Posterior cingulate gyrus (tissue), 11 donors: ENCODE measurements at places on chromosomes 4 and X.

GRCh38 chr4:72984351-72984750 lies 85.2 kb downstream of the COX18 start:
- no peak for DNase-seq

- no peak for DNase-seq
Observed at GRCh38 chrX:36414056-36414455, 494.5 kb downstream of the CFAP47 start.

- peak; percentile 61 for DNase-seq
Observed at GRCh38 chr4:3807822-3808496, 41.8 kb downstream of the ADRA2C start.

DNA sequence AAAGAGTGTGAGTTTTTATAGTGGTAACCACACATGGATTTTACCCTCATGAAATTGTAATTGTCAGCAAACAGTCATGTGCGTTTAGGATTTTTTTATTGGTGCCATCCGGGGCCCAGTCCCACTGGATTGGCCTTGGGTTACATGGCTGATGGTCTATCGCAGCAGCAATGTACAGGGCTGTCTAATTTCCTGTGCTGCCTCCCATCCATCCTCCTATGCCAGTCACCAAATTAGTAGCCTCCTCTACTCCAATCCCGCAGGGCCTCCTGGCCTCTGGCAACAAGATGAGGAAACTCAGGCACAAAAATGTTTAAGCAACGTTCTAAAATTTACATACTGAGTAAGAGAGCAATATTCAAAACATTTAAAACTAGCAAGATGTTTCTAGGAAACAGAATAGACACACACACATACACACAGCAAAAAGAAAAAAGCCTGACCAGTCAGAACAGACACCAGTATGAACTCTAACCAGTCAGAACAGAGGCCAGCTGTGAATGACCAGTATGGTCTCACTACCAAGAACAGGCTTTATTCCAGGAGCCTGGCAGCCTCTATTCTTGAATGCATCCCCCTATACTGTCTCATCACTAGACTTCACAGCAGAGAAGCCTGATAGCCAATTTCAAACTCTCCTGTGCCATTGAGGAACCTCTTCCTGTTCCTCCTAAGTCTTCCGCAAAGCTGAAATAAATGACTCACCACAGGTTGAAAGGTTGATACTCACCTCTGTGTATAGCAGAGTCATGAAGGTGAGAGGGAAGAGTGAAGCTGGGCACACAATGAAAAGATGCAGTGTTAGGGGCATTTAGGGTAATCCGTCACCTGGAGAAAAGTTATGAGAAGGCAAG lies 42.6 kb downstream of the CHRNA9 start:
- DNase-seq: no peak

GRCh38 chr4:11587797-11588196 lies 159.1 kb upstream of the HS3ST1 start:
- DNase-seq: no peak

DNA sequence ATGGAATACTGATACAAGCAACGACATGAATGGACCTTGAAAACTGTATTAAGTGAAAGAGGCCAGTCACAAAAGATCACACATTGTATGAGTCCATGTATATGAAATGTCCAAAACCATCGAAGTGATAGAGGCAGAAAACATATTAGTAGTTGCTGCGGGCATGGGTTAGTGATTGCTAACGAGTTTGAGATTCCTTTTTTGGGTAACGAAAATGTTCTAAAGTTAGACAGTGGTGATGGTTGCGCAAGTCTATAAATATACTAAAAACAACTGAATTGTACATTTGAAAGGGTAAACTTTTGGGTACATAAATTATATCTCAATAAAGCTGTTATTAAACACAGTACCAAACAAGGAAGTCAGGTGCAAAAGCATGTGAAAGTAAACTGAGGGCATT lies 234.5 kb downstream of the FBXW7 start:
- DNase-seq: no peak

- no peak for DNase-seq
Observed at GRCh38 chr4:169110633-169111032, 100.6 kb upstream of the CBR4 start.

GRCh38 chr4:127967141-127967775 lies 2.1 kb downstream of the ABHD18 start:
- DNase-seq: no peak

DNA sequence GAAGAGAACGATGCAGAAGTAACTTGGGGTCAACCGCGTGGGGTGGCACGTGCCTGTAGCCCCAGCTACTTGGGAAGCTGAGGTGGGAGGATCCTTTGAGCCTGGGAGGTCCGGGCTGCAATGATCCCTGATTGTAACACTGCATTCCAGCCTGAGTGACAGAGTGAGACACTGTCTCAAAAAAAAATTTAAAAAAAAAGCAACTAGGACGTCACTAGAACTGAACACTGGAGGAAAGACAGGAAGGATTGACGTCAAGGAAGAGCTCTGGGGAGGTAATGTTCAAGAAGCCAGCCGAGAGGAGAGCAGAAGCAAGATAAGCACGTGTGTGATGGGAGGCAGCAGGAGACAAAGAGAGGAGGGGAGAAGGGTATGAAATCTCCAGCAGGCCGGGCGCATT lies 28.7 kb downstream of the S100G start:
- no peak for DNase-seq

GRCh38 chrX:68698942-68699341 lies 51.5 kb downstream of the STARD8 start:
- DNase-seq: no peak

DNA sequence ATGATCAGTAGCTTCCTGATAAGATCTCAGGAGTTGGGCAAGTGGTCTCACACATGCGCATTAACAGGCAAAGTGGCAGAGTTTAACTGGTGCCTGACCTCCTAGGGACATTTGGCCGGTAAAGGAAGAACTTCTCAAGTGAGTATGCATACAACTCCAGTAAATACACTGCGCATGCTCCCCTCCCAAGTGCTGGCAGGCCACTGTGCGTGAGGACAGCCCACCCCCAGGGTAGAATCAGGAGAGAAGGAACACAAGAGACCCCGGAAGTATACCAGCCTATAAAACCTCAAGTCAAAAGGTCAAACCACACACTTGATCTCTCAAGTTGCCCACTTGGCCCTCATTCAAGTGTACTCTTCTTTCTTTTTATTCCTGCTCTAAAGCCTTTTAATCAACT lies 225.5 kb upstream of the ANKRD50 start:
- DNase-seq: no peak

DNA sequence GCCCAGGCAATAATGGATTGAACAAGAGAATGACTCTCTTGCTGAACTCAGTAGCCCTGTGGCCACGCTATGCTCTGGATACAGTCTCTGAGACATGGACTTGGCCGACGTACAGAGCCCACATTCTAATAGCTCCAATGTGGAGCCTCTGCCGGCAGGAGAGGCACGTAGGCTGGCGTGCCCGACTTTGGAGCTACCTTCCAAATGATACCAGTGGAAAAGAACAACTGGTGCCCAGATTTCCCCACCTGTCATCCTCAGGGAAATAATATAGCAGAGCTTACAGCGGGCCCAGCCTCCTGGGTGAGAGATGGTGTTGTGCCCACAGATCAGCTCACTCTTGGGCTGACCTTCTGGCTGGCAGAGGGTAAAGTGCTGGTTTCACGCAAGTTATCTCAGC lies 10.6 kb downstream of the NDP start:
- no peak for DNase-seq

- no peak for DNase-seq
Observed at GRCh38 chr4:139419388-139419914, 34.5 kb upstream of the RAB33B start.

GRCh38 chr4:3321295-3321889 lies 28.6 kb downstream of the RGS12 start:
- DNase-seq: peak; percentile 81

DNA sequence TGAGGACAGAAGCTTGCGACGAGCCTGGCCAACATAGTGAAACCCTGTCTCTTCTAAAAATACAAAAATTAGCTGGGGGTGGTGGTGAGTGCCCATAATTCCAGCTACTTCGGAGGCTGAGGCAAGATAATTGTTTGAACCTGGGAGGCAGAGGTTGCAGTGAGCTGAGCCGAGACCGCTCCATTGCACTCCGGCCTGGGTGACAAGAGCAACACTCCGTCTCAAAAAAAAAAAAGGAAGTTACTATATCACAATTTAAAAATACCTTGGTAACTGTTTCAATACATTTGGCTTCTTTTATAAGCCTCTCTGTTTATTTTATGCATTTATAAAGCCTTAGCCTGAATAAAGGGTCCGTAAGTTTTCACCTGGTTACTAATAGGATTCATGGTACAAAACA lies 46.6 kb upstream of the CHRNA9 start:
- DNase-seq: no peak

DNA sequence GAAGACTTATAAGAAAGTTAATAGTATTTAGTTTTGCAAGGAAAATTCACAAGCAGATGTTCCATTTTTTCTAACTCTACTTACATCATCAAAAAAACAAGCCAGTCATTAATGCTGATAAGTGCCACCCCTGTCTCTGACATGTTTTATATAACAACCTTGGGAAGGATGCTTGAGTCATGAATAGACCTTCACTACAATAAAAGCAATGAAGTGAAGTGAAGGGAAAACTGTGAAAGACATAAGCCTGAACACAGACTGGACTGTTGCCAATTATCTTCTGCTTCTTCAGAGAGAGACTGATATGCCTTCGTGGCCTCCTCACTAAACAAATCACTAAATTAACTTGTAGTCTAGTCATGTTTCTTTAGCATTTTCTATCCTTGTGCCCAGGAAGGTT lies 353.2 kb downstream of the PDHA2 start:
- no peak for DNase-seq

GRCh38 chr4:123555233-123555806 lies 158.7 kb downstream of the SPRY1 start:
- peak; percentile 17 for DNase-seq

GRCh38 chr4:25928379-25929297 lies 14.6 kb downstream of the SMIM20 start:
- no peak for DNase-seq

DNA sequence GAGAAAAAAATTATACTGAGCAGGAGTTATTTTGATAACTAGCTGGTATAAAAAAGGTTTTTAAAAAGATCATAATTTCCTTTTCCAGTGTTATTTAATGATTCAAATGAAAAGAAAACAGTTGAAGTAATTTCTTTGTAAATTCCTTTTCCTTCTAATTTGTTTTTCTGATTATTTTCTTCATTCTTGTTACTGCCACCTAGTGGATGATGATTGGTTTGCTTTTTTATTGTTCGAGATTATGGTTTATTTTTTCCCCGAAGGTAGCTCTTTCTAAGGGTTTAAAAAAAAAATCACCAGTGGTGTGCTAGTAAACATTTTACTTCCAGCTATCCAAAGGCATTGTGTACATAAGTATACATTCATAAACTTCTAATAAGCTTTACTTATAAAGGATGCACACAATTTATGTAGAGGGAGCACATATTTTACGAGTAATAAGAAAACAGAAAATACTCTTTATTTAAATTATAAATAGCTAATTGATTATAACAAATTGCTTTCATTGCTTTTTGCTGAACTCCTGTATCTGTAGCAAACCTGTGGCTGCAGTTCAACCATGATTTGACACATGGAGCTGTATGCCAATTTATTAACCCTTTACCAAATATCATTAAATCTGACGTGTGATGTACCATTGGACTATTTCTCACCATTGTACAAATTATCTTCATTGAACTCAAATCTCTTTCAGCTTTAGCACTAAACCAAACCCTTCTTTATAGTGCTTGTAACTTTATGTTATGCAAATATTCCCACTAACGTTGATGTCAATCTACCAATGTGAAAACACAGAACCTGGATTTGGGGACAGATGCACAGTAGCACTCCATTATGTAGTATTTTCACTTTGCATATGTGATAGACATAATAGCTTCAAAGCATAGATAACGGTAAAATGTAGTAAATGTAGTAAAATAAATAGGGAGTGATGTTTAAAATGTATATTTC lies 97.8 kb upstream of the ANK2 start:
- DNase-seq: no peak

DNA sequence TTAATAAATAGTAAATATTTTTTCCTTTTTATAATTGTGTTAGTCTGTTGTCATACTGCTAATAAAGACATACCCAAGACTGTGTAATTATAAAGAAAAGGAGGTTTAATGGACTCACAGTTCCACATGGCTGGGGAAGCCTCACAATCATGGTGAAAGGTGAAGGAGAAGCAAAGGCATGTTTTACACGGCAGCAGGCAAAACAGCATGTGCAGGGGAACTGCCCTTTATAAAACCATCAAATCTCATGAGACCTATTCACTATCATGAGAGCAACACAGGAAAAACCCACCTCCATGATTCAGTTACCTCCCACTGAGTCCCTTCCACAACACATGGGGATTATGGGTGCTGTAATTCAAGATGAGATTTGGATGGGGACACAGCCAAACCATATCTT lies 45.8 kb upstream of the TMPRSS11B start:
- no peak for DNase-seq

DNA sequence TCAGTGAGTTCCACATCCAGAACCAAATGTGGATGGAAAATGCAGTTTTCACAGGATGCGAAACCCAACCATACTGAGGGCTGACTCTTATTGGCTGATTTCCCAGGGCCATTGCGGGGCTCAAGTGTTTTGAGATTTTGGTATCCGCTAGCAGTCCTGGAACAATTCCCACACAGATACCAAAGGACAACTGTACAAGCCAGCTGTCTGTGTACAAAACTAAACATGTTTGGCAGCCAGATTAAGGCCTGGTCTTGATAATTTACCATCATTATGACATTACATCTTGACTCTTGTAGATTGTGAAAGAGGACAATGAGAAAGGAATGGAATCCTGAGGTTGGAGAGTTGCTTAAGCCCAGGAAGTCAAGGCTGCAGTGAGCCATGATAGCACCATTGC lies 121.9 kb downstream of the DKK2 start:
- no peak for DNase-seq

DNA sequence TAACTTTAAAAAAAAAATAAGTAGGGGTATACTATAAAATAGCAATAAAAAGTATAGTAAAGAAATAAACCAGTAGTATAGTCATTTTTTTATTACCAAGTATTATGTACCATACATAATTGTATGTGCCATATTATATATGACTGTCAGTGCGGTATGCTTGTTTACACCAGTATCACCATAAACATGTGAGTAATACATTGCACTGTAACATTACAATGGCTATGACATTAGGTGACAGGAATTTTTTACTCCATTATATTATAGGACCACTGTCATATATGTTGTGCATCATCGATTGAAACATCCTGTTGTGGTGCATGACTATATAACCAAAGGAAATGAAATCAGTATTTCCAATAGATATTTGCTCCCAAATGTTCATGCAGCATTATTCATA lies 176.9 kb upstream of the ARHGAP24 start:
- DNase-seq: no peak

- DNase-seq: no peak
Observed at GRCh38 chrX:9471571-9471985, 6.7 kb downstream of the TBL1X start.

GRCh38 chr4:119286377-119287002 lies 35.4 kb downstream of the FABP2 start:
- no peak for DNase-seq

DNA sequence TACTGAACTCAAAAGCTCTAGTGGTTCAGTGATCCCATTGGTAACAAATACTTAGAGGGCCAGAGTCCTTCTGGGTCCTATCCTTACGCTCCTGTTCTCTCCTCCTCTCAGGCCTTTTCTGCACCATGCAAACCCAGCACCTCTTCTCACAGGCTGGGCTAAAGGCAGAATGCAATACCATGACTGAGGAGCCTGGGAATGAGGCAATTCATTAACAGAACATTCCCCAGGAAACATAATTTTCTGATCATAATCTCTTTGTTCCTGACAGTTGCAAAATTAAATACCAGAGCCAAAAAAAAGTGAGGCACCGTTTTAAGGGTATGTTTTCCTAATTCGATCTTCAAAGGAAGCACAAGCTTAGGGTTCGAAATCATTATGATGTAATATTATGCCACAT lies 9.0 kb downstream of the SORBS2 start:
- no peak for DNase-seq

- no peak for DNase-seq
Observed at GRCh38 chrX:13223868-13224567, 95.8 kb downstream of the ATXN3L start.
